ENCODE measurements at places on chromosomes 2 and 18.

DNA sequence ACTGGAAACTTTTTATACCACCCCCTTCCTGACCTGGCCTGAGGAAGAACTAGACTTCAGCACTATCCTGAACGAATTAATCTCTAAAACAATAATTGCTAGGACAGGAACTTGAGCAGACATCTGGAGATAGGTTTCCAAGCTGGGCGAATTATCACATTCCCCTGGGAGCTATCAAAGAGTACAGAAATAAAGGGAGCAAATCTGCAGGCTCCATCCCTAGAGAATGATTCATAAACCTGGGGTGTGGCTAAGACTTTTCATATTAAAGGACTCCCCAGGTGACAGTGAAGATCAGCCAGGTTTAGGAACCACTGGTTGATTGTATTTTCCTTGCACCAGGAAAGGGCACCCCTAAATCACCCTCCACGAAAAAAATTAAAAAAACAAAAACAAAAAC is 105.6 kb upstream of the NOL4 start:
- no peak for DNase-seq

DNA sequence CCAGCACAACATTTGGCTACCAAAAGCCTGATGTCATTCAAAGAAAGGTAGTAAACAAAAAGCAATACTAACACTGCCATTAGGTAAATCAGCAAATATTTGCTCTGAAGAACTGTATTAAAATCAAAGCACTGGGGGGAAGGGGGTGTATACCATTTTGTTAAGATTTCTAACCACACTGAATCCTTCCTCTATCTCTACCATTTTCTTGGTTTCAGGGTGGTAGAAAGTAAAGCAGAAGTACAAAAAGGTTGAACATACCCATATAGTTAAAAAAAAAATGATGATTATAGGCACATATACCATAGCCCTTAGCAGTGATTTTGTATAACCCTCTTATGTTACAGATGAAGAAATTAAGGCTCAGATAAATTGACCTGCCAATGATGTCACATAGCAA is 437.6 kb downstream of the ZEB2 start:
- no peak for DNase-seq

GRCh38 chr2:96533292-96534073 is 3.1 kb upstream of the ARID5A start:
- no peak for DNase-seq

GRCh38 chr18:24502667-24503523 is 42.5 kb downstream of the HRH4 start:
- DNase-seq = no peak

- DNase-seq = no peak
Observed at GRCh38 chr2:33788044-33788443, 188.9 kb upstream of the FAM98A start.

- no peak for DNase-seq
Observed at GRCh38 chr2:48508461-48509124, 21.4 kb upstream of the STON1 start.

GRCh38 chr2:96265349-96265839 is 403 bp downstream of the TMEM127 start:
- DNase-seq = peak; percentile 17

DNA sequence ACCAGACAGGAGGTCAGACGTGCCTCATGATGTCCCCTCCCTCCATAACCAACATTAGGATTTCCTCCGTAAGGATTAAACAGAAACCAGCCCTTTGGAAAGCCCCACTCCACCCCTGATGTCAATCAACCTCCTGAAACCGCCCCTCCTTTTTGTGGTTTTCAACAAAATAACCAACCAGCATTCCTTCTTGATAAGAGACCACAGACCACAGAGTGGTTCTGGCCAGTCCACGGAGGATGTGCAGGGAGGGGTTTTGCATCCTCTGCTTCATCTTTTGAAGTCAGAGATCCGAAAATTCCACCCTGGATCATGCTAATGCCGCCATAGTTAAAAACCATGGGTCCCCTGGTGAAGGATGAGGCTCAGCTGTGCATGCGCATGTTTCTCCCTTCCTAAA is 180.0 kb upstream of the CCDC150 start:
- DNase-seq = no peak

- DNase-seq = no peak
Observed at GRCh38 chr2:68860111-68860510, 11.1 kb downstream of the BMP10 start.

GRCh38 chr2:68512326-68512725 is 44.9 kb downstream of the APLF start:
- DNase-seq = no peak

GRCh38 chr2:233858331-233858730 is 4.0 kb upstream of the HJURP start:
- DNase-seq = no peak

GRCh38 chr2:7927691-7928090 is 754.2 kb upstream of the ID2 start:
- DNase-seq = no peak

DNA sequence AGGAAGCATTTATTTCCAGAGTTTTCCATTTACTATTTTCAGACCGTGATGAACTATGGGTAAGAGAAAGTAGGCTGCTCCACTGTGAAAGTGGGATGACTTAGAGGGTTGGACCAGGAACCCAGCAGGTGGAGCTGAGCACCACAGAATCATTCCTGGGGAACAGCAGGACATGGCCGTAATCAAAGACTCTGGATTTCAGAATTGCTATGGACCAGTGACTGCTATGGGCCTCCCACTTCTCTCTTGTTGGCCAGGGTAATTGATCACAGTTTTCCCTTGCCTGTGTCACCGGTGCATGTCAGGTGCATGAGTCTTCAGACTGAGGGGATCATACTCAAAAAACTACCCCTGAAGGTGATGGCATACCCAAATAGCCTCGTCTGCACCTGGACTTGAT is 90.6 kb upstream of the GPC1 start:
- no peak for DNase-seq

- no peak for DNase-seq
Observed at GRCh38 chr18:45166836-45167551, 448.3 kb upstream of the SLC14A2 start.

GRCh38 chr2:52445686-52446085 is 1321.9 kb upstream of the CHAC2 start:
- no peak for DNase-seq

DNA sequence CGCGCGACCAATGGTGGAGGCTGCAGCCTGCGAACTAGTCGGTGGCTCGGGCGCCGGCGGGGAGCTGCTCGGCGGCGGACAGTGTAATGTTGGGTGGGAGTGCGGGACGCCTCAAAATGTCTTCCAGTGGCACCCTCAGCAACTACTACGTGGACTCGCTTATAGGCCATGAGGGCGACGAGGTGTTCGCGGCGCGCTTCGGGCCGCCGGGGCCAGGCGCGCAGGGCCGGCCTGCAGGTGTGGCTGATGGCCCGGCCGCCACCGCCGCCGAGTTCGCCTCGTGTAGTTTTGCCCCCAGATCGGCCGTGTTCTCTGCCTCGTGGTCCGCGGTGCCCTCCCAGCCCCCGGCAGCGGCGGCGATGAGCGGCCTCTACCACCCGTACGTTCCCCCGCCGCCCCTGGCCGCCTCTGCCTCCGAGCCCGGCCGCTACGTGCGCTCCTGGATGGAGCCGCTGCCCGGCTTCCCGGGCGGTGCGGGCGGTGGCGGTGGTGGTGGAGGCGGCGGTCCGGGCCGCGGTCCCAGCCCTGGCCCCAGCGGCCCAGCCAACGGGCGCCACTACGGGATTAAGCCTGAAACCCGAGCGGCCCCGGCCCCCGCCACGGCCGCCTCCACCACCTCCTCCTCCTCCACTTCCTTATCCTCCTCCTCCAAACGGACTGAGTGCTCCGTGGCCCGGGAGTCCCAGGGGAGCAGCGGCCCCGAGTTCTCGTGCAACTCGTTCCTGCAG is at the start of gene HOXD9:
TSS of gene HOXD9 (plus strand) at position 37 of the 728 bp plus-strand sequence. CDS start at position 87, 50 bp downstream.
- DNase-seq = no peak

GRCh38 chr2:187297801-187298200 is 150.3 kb downstream of the CALCRL start:
- DNase-seq = no peak

DNA sequence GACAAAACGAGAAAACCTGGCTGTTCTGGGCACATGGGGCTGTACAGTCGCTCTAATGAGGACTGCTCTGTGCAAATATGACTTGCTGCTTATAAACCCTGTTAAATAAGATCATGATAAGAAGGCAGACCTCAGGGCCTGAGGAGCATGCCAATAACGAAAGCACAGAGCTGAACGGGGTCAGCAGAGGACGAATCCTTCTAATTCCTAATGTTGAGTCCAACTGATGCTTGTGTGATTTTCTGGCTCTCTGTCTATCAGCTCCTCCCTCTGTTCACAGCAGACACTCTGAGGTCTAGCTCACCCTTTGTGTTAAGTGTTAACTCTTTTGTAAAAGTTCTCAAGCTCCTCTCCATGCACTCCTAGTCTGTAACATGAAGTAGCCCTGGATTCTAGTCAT is 167.2 kb upstream of the REV1 start:
- no peak for DNase-seq

- DNase-seq = no peak
Observed at GRCh38 chr18:78499586-78499985, 480.0 kb upstream of the SALL3 start.

DNA sequence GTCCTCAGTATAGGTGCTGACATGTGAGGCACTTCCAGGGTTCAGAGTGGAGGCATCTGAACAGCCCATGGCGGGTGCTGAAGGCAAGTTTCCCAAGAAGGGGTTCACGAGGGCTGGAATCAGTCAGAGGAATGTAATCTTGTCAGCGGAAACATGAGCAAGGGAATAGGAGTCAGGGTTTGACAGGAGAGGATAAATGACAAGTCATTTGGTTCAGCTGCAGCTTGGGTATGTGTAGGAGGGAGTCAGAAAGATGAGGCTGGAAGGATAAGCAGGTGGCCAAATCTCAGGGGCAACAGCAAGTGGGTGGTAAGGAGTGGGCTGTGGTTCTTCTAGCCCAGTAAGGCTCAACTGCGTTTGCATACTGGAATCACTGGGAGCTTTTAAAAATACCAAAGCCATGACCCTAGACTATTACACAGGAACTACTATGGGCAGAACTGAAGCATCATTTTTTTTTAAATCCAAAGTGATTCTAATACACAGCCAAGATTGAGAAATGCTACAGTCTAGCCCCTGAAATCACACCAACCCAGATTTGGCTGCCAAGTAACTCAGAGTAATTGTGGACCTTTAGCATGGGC is 41.8 kb upstream of the NAB1 start:
- no peak for DNase-seq

GRCh38 chr2:36618381-36618780 is 20.4 kb upstream of the FEZ2 start:
- DNase-seq = no peak

GRCh38 chr2:23423062-23423872 is 38.3 kb downstream of the KLHL29 start:
- no peak for DNase-seq

DNA sequence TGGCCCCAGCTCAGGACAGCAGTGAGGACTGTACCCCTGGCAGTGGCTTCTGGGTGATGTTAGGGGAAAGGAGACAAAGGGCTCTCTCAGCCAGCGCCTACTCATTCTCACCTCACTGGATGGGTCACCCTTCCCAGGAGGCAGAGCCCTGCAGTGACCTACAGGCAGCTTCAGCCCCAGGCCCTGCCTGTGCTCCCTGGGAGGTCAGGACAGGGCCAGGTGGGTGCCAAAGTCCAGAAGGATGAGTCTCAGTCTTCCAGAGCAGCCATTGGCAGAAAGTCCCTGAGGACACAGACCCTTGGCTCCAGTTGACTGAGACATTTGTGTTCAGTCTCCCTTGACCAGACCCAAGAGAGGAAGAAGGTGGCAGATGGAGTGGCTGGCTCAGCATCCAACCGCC is 75.1 kb downstream of the TEX51 start:
- DNase-seq = no peak

DNA sequence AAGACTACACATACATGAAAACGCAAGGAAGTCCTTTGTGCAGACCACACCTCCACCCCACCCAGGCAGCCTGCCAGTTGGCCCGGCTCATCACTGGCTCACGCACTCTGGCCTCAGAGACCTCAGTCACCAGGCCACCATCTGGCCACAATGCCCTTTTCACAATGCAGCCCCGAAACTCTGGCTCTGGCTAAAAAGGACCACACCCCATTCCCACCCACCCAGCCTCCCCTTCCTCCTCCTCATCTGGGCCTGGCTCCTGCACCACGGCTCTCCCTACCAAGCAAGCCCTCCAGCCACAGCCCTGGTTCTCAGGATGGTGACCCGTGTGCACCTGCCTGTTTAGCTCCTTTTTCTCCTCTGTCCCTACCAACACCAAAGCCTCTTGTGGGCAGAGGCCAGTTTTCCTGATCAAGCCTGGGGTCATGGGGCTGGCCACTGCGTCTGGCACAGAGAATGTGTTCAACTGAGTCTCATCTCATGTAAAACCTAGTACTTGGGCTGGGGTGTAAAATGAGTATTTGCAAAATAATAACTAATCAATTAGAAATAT is 7.4 kb downstream of the HDAC4 start:
- no peak for DNase-seq
